Endothelial cell of umbilical vein (primary cell): ENCODE measurements at places on chromosomes 1 and 21. TPM values are rescaled to one million over a fixed set of nuclear protein-coding genes. Genes with fewer than 3 reads are reported as not detected.
A peak's percentile ranks its signal among the peaks of the same experiment; 100 is the strongest.

Gene TRABD2B
- polyA plus RNA-seq, result not detected in 2 replicates

DNA sequence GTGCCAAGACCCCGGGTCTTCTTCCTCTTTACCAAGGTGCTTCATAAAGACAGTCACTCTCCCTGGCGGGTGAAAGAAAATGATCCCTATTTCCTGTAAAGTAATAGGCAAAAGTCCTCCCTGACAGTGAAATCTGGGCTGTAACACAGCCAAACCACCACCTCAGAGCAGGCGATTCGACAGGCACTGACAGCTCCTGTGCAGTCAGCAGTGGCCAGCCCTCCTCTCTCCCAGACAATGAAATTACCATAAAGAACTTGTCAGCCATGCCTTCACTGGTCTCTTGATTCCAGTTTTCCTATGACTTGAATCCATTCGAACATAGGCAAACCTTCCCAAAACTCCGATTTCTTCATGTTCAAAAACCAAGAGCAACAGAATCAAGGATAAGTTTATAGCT, 492.2 kb upstream of the DAB1 start:
- no peak for DNase-seq

- DNase-seq, result no peak
These were observed 219.5 kb downstream of the PTPRU start for GRCh38 chr1:29455781-29456180.

- DNase-seq, result peak; percentile 3
These were observed 65.7 kb downstream of the TLR5 start for GRCh38 chr1:223077247-223077833.

Gene ARHGEF19
- 8.0 and 8.4 TPM in 2 replicates for polyA plus RNA-seq

Gene ADGRB2
- 1.3 and 2.2 TPM in 2 replicates for polyA plus RNA-seq

DNA sequence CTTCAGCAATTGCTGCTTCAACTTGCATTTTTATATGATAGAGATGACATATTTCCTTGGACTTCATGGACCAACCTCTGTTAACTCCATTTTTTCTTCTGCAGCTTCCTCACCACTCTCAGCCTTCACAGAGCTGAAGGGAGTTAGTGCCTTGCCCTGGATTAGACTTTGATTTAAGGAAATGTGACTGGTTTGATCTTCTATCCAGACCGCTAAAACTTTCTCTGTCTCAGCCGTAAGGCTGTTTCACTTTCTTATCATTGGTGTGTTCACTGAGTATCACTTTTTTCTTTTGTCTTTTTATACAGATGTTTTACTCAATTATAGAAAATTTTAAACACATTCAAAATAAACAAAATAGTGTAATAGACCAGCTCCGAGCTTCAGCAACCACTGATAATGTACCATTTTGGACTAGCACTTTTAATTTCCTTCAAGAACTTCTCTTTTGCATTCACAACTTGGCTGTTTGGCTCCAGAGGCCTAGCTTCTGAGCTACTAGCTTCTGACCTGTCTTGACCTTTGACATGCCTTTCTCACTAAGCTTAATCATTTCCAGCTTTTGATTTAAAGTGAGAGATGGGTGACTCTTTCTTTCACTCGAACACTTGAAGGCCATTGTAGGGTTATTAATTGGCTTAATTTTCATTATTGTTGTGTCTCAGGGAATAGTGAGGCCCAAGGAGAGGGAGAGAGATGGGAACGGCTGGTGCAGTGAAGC, 9.3 kb downstream of the NEK7 start:
- no peak for DNase-seq

Gene WNT3A
- not detected in 2 replicates for polyA plus RNA-seq

Gene TPRG1L
- 50.5 and 52.3 TPM in 2 replicates for polyA plus RNA-seq

Gene LCE2D
- not detected in 2 replicates for polyA plus RNA-seq

DNA sequence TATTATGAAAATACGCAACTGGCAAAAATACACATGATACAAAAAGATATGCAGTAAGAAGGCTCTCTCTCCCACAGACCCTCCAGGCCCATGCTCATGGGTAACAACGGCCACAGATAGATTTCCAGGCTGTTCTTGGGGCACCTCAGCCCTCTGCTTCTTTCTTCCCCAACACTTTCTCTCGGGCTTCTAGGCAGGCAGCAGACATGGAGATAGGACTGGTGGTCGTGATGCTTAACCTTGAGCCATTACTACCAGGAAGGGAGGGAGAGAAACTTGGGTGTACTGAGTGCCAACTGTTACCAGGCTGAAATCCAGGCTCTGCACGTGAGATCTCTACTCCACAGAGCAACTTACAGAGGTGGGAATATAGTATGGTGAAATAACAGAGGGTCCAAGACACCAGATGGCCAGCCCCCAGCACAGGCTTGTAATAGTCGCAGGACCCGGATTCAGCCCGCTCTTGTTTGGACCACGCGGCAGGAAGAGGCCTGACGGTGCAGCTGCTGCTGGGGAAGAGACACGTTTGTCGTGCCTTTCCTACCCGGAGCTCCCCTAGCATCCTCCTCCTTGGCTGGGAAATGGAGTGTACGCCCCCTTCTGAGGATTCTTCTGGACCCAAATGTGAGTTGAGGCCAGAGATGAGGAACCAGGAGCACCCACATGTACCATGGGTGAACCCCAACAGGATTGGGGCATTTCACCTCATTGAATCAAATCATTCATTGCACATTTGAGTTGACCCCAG, 441.1 kb upstream of the VAMP3 start:
- DNase-seq, result no peak

GRCh38 chr1:197838836-197839235, 63.6 kb upstream of the DENND1B start:
- DNase-seq, result peak; percentile 64

GRCh38 chr1:101847626-101848025, 149.1 kb downstream of the OLFM3 start:
- DNase-seq, result no peak

Gene PLD5
- not detected in 2 replicates for polyA plus RNA-seq

DNA sequence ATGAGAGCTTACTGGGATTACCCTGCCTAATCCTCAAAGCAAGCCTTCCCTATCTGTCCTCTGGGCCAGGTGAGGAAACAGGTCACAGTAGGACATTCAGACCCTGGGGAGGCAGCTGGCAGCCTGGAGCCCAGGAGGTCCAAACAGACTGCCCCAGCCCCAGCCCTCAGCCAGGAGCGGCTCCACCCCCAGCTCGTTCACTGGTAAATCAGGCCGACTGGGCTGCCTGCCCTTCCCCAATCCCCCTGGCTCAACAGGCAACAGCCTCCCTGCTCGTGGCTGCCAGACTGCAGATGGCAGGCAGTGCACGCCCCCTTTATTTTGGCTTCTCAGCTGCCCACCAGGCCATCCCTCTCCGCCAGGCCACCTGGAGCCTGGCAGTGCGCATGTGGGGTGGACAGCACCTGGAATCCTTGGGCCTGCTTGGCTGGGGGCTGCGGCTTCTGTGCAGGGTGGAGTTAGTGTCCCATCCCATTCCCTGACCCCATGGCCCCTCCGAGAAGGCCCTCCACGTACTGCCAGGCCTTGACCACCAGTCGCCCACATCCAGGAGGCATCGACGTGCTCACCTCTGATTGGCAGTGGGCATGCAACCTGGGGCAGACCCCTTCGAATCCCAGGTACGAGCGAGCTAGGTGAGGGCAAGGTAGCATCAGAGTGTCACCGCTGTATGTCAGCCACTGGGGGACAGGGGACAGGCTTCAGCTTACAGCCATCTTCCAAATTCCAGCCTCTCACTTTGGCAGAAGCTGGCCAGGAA, 11.2 kb upstream of the ZNF670 start:
- no peak for DNase-seq

Gene PRDM2
- 8.9 and 11.3 TPM in 2 replicates for polyA plus RNA-seq

Gene C1orf105
- polyA plus RNA-seq, result not detected in 2 replicates
